Stimulated activated CD4-positive, alpha-beta T cell treated with anti-CD3 and anti-CD28 coated beads, Interleukin-1b, Interleukin-23, amount 100 ng/mL, for 4 hours (primary cell): ENCODE measurements at places on chromosomes 5 and 9.

- DNase-seq, result no peak
These were observed 41.8 kb downstream of the CAST start for GRCh38 chr5:96703995-96704394.

DNA sequence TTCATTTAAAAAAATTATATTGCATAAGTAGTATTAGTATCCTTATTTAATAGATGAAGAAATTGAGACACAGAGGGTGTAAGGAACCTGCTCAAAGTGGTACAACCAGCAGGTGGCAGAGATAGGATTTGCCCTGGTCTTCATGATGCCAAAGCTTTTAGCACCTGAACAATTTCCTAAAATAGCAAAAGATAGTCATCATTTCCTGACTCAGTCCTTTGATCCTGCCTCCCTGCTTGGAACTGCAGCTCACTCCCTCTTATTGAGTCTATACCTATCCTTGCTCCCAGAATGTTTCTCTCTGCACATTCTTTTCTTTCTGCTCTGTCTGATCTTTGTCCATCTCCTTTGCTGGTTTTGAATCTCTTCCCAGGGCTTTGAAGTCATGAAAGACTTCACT is 155.8 kb downstream of the FRMD3 start:
- DNase-seq, result no peak

DNA sequence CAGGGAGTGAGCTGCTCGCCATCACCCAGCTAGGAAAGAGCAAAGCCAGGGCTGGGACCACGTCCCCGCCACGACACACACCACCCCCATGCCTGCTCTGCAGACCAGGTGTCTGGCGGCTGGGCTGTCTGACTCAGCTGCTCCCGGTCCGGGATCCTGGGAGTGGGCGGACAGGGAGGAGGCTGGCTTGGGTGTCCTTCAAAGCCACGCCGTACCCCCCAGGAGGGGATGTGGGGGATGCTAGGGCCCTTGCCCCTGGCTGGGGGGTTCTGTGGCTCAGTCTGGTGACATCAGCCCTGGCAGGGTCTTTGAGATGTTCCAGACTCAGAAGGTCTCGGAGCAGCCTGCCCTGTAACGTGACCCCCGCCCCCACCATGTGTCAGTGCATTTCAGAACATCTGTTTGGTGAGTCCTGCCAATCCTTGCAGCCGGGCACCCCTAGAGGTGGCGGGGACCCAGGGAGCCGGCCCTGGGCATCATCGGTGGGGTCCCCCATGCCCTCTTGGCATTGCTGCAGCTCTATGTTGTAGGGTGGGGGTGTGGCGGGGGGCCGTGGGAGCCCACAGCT is 62.3 kb downstream of the HMCN2 start:
- no peak for DNase-seq

DNA sequence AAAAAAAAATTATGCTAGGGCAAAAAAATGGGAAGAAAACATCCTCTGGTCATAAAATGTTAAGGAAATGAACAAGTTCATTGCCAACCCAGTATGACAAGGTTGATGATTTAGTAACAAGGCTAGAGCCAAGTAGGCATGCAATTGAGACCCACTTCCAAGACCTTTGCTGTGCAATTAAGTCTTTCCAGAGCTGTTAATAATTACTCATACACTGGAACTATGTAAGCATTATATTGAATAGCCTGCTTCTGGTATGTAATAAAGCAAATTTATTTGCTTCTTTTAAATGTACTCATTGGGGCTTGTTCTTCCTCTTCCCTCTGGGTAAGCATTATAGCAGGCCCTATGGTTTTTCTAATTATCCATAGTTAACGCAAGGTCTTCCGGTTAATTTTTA is 32.5 kb upstream of the SNAPC3 start:
- DNase-seq, result no peak

- DNase-seq, result no peak
These were observed 450.9 kb upstream of the ZNF608 start for GRCh38 chr5:125197321-125197720.

GRCh38 chr5:111074244-111074643 is 2.7 kb downstream of the TSLP start:
- no peak for DNase-seq

GRCh38 chr9:85994191-85994590 is 53.2 kb downstream of the NAA35 start:
- no peak for DNase-seq

GRCh38 chr9:4055032-4055431 is 244.8 kb downstream of the GLIS3 start:
- DNase-seq, result no peak

DNA sequence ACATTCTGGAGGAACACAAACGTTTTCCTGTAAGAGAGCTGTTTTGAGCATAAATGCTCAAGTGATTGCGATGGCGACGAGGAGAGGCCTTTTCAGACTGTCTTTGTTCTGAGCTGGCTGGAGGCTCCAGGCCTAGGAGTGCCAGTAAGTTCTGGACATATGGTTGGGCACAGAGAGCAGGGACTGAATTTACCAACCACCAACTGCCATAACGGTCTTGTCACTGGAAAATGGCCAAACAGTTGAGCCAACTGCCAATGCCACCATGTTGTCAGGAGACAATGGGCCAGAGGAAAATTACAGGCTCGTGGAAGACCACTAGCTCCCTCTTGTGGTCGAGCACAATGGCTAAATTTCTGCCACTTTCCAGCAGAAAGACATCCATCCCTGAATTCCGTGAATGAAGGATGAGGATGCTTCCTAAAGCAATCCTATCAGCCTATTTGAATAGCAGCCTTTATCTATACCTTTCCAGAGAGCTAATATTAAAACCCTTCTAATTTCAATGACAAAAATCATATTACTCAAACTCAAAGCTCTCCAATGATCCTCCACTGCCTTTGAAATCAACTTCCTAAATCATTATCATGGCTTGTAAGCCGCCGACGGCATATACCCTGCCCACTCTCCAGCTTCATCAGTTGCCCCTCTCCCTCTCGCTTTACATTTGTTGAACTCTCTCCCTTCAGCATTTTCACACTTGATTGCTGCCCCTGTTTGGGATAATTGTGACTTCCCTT is 66.9 kb upstream of the GLIS3 start:
- DNase-seq, result peak; percentile 23
